ENCODE measurements at places on chromosomes 13 and 19.
A peak's percentile ranks its signal among the peaks of the same experiment; 100 is the strongest.

DNA sequence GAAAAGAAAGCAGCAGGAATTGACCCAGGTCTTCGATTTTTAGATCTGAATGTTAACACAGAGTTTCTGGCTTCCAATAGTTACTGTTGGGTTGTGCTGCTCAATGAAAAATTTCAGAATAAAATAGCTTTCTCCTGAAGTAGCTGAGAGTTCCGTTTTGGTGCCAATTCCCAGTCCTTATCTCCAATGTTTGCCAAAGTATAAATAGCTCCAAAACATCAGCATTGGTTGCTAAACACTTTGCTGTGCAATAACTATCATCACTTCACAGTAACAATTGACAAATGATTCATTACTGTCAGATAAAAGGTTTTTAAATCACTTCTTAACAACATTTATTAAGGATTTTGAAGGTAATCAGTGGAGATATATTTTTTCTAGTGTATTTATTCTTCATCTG is 446.0 kb downstream of the PCDH20 start:
- no peak for DNase-seq

DNA sequence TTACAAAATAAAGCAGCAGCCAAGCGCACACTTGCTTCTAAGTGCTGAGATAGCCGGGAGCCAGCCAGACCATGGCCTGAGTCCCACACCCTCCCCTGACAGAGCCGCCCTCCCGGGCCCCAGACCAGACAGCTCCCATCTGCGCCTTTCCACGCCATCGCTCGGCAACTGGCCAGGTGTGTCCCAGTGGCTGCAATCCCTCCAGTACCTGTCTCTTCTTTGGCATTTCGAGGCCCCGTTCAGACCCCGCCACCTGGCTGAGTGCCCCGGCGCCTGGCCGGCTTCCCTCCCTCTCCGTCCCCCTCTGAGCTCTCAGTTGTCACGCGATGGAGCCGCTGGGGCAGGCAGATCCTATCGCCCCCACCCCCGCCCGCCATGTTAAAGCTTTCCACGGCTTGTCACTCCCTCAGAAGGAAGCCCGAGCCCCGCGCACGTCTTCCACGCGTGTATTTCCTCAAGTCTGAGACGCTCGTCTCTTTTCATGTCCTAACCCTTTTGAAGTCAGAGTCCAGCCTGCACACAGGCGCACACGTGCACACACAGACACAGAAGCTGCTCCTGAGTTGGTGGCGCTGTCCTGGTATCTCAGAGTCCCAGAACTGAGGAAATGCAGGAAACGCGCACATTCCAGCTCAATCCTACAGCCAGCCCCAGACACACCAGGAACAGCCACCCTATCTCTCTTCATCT is 7.9 kb downstream of the MLLT1 start:
- no peak for DNase-seq

DNA sequence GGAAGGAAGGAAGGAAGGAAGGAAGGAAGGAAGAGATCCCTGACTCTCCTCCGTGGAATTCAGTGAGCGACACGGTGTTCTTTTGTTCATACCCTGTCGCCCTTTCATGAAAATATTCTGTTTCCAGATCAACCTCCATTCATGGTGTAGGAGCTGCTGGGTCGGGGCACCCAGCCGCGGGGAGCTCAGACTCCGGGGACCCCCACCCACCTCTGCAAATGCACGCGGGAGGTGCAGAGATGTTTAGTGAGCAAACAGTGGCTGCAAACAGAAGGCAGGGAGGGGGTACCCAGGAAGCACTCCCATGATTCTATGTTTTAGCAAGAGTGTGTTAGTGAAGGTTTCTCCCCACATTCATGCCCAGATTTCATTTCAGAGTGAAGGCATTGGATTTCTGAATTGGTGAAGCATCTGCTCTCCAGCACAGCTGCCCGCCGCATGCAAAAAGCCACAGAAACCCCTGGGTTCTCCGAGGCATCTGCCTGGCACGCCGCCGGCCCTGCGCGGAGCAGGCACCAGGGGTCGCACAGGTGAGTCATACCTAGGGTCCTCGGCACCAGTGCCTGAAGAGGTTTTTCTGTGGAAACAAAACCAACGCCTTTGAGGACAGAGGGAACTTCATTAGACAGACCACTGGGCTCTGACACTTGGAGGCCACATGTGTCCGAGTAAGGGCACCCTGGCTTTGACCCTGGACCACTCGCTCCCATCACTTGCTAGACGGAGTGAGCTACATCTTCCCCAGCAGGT is 80.6 kb downstream of the ZNF557 start:
- DNase-seq, result no peak

- no peak for DNase-seq
Measured at GRCh38 chr13:26707122-26708006, 53.2 kb downstream of the GPR12 start.

GRCh38 chr19:29411113-29411581 is 114.6 kb upstream of the VSTM2B start:
- no peak for DNase-seq

DNA sequence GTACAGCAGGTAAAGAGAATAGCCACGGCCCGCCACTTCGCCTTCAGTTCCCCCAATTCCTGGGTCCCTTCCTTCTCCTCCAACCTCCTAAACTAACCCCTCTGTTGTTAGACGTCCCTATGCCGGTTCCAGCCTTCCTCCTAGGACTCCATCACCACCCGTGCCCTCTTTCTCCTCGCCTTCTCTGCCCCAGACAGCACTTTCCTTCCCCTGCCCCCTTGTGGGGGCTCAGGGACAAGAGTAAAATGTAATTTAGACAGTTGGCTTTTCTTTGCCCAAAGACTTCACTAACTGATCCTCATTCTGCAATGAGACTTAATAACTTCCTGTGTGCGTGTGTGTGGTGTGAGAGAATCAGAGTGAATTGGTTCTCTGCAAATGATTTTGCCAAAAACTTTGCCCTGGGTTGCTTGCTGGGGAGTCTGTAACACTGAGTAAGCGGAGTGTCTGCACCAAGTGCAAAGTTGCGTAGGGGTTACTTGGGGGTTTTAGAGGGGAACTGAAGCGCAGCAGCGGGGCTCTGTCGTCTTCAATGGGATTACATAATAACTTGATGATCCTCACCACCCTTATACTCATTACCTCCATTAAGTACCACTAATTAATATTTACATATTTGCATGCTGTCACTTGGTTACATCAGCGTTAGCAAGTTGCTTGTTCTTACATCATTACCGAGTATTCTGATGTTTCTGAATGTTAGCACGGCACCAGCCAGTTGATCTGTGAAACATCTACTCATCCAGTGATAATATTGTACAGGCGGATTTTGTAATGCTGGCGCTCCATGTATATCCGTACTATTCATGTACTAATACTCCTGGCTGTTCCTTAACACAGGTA is 19.9 kb upstream of the SGCG start:
- DNase-seq, result no peak

DNA sequence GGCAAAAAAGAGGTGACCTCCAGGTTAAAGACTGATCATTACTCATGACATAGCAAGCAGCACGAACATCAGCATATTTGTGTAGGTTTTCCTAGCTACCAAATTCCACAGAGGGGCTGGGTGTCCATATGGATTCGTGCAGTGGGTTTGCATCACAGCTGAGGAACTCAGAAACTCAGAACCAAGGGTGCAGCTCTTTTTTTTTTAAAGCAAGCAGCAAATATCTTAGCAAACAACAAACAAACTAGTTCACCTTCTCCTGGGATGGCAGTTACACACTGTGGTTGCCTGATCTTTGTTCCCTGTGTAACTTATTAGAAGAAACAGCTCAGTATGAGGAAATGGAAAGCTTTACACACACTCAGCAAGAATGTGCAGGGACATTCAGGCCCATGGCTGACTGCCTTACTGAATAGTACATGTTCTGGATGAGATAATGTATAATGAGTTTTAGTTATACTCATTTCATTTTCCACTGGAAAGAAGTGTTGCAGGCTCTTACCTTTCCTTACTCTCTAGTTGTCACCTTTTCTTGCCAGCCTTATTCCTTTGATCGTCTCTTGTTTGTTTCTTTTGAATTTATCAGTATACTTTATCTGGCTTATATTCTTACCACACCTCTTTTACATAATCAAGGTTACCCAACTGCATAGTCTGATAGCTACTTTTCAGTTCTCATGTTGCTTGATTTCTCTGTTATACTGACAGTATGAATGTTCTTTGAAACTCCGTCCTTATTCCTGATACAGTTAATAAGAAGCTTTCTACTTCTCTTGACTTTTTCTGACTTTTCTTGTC is 4.3 kb downstream of the NDFIP2 start:
- no peak for DNase-seq

DNA sequence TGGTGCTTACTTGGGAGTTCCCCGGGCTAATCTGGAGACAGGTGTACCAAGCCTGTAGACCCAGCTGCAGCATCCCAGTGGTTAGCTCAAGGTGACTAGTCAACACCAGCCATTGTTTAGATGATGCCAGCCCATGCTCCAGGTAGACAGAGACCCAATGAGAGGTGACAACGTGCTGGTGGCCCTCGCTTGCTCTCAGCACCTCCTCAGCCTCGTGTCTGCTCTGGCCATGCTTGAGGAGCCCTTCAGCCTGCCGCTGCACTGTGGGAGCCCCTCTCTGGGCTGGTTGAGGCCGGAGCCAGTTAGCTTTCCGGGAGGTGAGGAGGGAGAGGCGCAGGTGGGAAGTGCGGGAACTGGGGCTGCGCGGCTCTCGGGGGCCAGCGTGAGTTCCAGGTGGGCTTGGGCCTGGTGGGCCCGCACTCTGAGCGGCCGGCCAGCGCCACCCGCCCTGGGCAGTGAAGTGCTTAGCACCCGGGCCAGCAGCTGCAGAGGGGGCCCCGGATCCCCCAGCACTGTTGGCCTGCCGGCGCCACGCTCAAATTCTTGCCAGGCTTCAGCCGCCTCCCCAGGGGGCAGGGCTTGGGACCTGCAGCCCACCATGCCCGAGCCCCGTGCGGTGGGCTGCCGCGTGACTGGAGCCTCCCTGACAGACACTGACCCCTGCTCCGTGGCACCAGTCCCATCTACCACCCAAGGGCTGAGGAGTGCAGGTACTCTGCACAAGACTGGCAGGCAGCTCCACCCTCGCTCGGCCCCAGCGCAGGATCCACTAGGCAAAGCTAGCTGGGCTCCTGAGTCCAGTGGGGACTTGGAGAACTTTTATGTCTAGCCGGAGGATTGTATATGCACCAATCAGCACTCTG is 85.9 kb upstream of the VSTM2B start:
- no peak for DNase-seq

DNA sequence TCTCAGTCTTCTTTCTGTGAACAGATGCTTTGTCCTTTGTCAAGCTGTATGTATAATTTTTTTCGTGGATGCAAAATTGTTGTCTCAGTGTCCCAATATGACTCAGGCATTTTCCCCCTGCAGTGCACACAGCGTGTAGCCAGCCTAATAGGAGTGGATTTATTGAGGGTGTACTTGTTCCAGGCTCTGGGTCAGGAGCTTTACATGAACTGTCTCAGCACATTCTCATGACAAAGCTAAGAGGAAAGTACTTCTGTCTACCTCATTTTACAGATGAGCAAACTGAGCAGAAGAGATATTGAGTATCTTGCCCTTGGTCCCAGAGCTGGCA is 50.8 kb downstream of the STK24 start:
- no peak for DNase-seq

DNA sequence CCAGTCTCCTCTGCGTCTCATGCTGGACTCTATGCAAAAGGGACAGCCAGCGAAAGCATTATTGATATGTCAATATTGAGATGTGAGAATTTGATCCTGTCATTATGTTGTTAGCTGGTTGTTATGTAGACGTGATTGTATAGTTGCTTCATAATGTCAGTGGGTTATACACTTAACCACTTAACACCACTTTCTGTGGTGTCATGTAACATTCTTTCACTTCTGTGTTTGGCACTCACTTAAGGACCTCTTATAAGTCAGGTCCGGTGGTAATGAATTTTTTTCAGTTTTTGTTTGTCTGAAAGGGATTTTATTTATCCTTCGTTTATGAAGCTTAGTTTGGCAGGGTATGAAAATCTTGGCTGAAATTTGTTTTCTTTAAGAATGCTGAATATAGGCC is 7.1 kb upstream of the SIGLEC7 start:
- no peak for DNase-seq

GRCh38 chr19:47156861-47157430 is 26.3 kb downstream of the SAE1 start:
- peak; percentile 55 for DNase-seq

DNA sequence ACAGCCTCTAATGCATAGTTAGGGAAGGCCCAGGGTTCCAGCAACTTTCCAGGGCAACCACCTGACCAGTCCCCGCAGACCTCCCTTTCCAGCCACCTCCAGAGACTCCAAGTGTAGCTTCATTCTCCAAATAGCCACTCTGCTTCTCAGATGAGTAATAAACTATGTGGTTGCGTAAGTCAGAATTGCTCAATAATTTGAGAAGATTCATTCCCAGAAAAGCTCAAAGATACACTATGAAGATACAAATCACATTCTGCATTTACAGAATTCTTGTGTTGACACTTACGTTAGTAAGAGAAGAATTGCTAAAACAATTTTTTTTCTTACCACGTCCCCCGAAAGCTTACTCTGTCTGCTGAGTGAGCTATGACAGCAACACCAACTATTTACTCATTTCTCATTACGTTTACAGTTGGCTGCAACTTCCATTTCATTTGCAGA is 8.2 kb upstream of the LATS2 start:
- DNase-seq, result peak; percentile 52

- DNase-seq, result no peak
Measured at GRCh38 chr13:34506796-34507195, 435.3 kb upstream of the NBEA start.

DNA sequence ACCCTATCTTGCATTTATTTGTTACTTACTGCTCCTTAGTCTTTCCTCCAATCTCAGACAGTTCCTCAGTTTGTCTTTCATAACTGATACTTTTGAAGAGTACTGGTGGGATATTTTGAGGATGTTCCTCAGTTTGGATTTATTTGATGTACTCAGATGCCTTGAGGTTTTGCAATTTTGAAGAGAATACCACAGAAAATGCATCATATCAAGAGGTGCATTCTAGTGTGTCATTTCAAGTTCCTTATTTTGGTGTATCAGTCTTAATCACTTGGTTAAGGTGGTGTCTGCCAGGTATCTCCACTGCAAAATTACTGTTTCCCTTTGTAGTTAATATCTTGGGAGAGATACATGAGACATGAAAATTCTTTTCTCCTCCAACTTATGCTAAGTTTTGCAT is 75.1 kb downstream of the URI1 start:
- DNase-seq, result no peak

DNA sequence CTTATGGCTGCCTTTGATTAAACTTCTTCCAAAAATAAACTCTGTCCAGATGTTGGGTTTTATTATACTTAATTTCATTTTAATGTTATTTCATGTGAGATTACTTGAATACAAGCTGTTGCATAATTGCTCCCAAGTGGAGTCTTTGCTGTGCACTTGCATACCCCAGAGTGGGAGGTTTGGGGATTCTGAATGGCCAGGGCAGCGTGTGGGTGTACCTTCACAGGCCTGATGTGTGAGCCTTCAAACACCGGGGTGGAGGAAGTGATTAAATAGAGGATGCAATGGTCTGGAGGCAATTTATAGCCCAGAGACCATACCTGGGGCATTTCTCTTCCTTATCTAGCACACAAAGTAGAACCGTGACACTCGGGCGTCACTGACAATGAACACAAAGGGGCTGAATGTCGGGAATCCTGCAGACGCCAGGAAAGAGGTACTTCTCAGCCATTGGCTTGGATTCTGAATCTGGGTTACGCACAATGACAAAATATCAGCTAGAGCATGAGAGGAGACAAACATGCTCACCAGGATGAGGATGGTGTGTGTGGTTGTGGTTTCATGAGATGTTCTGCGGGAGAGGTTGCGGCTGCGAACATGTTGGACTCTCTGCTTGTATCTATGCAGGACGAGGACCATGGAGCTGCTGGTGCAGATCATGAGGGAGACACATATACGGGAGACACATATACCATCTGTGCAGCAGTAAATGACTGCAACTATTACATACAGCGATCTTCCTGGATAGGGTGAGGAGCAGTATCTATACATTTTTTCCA is 7.1 kb upstream of the LILRA5 start:
- DNase-seq, result no peak

GRCh38 chr13:27905650-27906049 is 14.2 kb upstream of the PDX1 start:
- no peak for DNase-seq
